ENCODE measurements at places on chromosomes 5 and 9. TPM values are rescaled to one million over a fixed set of nuclear protein-coding genes. Genes with fewer than 3 reads are reported as not detected.

The KIF4B gene
- 0.02 TPM for total RNA-seq

The C5orf24 gene
- 16.0 TPM for total RNA-seq

The SDHA gene
- 119 TPM for total RNA-seq

The SIGMAR1 gene
- total RNA-seq = 155 TPM

The CCL21 gene
- not detected for total RNA-seq

The PCDHGA3 gene
- total RNA-seq = 0.02 TPM

The LHX6 gene
- total RNA-seq = 3.1 TPM

The STPG3 gene
- not detected for total RNA-seq

The OR13J1 gene
- not detected for total RNA-seq

The DMAC1 gene
- total RNA-seq = 84.3 TPM

All from A549 treated with AZD2906 at 1 μM for 4 hours (cell line).